ENCODE measurements at places on chromosomes 12 and 14. TPM values are rescaled to one million over a fixed set of nuclear protein-coding genes. Genes with fewer than 3 reads are reported as not detected.
A peak's percentile ranks its signal among the peaks of the same experiment; 100 is the strongest.

LTBP2 gene
- 363 TPM for total RNA-seq

GRCh38 chr12:105721891-105722290, 391.4 kb downstream of the C12orf75 start:
- H3K27ac ChIP-seq, result no peak overlapping the region
- no peaks in the 10 kb centered on the region for H3K27me3 ChIP-seq
- no peak overlapping the region for H3K4me3 ChIP-seq
- no peak for DNase-seq
- H3K4me1 ChIP-seq, result peaks cover 3% of the 10 kb centered on the region

DNA sequence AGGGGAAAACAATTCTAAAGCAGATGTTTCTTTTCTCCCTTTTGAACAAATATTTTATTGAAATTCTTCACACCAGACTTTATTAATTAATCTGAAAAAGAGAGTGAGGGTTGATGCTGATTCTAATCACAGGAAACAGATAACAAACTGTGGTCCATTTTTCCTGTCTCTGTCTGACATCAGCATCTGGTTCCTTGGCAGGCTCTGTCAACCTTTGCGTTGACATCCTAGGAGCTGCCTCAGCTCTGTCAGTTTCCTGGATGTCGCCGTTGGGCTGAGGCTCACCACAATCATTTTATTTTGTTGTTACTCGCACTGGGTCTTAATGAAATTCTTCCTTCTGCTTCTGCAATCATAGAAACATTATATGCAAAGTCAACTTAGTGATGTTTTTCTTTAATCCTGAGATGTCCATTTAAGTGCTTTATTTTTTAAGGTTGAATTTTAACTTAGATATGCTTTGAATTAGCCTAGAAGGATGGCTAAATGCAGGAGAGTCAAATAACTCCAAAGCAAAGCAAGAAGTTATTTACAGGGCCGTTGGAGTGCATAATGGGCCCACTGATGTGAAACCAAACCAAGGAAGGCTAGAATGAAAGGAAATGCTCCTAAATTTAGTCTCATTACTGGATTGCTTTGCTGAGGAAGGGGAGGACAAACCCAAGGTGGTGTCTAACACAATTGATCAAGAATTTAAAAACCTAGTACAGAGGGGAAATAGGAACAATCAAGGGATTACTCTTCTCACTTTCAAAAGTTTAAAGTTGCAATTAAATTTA, 542.4 kb downstream of the FLRT2 start:
- no peak overlapping the region for H3K4me3 ChIP-seq
- H3K27me3 ChIP-seq, result no peaks in the 10 kb centered on the region
- DNase-seq, result no peak

- H3K4me3 ChIP-seq, result no peak overlapping the region
- no peak overlapping the region for H3K27ac ChIP-seq
- DNase-seq, result no peak
- H3K4me1 ChIP-seq, result no peaks in the 10 kb centered on the region
- no peaks in the 10 kb centered on the region for H3K36me3 ChIP-seq
Observed at GRCh38 chr14:75350505-75351060, 72.0 kb downstream of the FOS start.

DNA sequence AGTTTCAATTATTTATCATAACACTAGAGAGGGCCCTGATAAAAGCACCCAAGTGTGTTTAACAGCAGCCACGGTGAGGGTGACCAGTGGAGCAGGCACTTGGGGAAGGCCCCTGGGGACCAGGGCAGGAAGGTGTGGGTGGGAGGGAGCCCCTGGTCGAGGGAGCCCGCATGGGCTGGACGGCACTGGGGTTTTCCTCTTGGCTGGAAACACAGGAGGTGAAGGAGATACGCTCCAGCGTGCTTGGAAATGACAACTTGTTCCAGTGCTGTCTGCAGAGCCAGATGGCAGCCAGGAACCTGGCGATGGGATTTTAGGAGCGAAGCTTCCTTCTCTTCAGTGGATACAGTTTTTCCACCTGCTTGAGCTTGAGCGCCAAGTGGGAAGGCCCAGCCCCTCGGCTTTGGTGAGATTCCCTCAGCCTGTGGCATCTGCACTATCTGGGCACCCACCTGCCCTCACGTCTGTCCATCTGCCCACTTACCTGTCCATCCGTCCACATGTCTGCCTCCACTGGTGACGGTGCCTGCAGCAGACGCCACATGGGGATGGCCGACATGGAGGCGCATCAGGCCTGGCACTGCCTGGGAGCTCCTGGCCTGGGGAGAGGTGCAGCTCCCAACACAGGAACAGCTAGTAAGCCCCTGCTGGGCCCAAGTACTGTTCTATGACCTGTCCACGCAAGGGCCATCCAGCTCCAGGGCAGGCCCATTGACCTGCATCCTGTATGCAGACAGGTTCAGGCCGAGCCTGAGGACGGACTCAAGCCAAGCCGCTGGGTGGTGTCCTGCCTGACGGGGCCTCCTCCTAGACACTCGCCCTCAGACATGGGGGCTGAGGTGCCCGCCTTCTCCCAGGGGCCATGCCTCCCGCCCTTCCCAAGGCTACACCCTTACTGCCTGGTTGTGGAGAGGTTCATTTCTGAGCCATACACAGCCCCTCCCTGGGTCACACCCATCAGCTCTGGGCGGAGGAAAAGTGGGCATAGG, 192.2 kb upstream of the C14orf180 start:
- no peaks in the 10 kb centered on the region for H3K36me3 ChIP-seq
- H3K27me3 ChIP-seq, result no peaks in the 10 kb centered on the region
- no peaks in the 10 kb centered on the region for H3K4me1 ChIP-seq
- DNase-seq, result peak; percentile 75
- H3K27ac ChIP-seq, result no peak overlapping the region

GRCh38 chr14:51093371-51094281, 1.3 kb downstream of the TRIM9 start:
- peak; percentile 46 for DNase-seq
- no peaks in the 10 kb centered on the region for H3K27me3 ChIP-seq
- H3K4me1 ChIP-seq, result no peaks in the 10 kb centered on the region
- no peaks in the 10 kb centered on the region for H3K36me3 ChIP-seq
- H3K27ac ChIP-seq, result no peak overlapping the region

DNA sequence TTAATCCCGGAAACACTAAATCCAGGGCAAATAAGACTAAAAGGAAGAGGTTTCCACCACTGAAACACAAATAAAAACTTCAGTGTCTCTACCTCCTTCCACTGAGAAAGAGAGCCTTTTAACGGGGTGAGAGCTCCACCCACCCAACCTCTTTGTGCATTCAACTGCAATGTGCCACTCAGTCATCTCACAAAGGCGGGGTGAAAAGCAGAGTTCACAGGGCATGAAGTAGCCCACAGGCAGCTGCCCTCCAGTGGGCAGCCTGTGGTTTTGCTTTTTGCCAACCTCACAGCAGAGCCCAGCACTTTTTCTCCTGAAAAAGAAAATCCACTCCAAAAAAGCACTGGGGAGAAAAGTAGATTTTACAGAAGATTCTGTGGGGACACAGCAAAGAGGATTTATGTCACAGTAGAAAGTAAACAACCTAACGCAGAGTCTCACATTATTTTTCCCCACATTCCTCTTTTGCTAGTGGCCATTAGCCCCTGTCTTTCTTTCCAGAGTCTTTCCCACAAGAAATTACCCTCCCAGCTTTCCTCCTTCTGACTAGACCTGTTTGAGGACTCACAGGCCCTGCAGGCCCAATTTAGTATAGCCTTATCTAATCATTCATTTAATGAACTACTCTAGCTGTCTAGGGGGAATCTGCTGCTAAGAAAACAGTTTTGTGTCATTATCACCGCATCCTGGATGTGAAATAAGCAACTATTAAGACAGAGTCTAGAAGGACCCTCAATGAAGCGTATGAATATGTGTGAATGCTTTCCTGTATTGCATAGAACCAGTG, 753.8 kb upstream of the FOXG1 start:
- no peaks in the 10 kb centered on the region for H3K27me3 ChIP-seq
- no peak for DNase-seq
- no peaks in the 10 kb centered on the region for H3K36me3 ChIP-seq
- H3K4me3 ChIP-seq, result no peak overlapping the region
- no peak overlapping the region for H3K27ac ChIP-seq

DNA sequence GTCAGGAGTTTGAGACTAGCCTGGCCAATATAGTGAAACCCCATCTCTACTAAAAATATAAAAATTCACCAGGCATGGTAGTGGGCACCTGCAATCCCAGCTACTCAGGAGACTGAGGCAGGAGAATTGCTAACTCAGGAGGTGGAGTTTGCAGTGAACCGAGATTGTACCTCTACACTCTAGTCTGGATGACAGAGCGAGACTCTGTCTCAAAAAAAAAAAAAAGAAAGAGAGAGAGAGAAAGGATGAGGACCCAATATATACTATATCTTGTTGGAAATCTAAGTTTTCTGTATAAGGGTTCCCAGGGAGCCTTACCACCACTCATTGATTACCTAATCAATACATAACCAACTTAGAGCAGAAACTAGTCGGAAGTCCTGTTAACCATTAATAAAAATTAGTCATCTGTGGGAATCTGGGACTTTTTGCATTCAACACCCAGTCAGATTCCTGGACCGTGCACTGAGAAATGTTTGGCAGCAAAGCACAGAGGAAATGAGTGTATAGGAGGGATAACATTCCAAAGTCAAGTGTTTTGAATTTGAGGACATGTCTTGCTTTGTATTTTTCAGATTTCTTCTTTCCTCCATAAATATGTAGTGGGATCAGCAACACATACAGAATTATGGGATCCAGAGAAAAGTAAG, 44.8 kb upstream of the NR2C1 start:
- H3K27ac ChIP-seq, result no peak overlapping the region
- no peaks in the 10 kb centered on the region for H3K36me3 ChIP-seq
- no peak for DNase-seq
- H3K4me1 ChIP-seq, result peaks cover 4% of the 10 kb centered on the region
- H3K27me3 ChIP-seq, result no peaks in the 10 kb centered on the region
- no peak overlapping the region for H3K4me3 ChIP-seq

- DNase-seq, result no peak
- no peaks in the 10 kb centered on the region for H3K27me3 ChIP-seq
- no peak overlapping the region for H3K4me3 ChIP-seq
- H3K4me1 ChIP-seq, result no peaks in the 10 kb centered on the region
- no peaks in the 10 kb centered on the region for H3K36me3 ChIP-seq
Observed at GRCh38 chr12:100671396-100672074, 98.1 kb downstream of the GAS2L3 start.

TC2N gene
- 284 TPM for total RNA-seq

LPAR5 gene
- 3.7 TPM for total RNA-seq

PAPOLA gene
- 161 TPM for total RNA-seq

FBXO21 gene
- 35.8 TPM for total RNA-seq

KRT7 gene
- 8.7 TPM for total RNA-seq

DNA sequence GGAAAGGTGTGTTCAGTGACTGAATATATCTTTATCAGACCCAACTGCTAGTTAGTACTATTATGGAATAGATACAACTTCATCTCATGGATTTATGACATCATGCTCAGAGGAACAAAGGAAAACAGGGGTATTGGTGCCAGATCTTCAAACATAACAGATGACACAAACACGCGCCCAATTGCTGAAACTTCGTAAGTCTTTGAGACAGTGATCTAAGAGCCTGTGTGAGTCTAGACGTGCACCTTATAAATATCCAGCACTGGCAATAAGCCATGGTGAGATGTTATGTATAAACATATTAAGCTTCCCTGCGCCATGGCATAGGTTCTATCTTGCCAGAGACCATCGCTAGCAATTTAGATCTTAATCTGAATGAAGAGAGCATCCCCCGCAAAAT, 42.2 kb upstream of the NR2C1 start:
- no peaks in the 10 kb centered on the region for H3K36me3 ChIP-seq
- peaks cover 6% of the 10 kb centered on the region for H3K4me1 ChIP-seq
- H3K27ac ChIP-seq, result no peak overlapping the region
- DNase-seq, result no peak

TAS2R43 gene
- total RNA-seq, result 0.36 TPM

KRT79 gene
- not detected for total RNA-seq

GRCh38 chr12:4265280-4265679, 8.3 kb upstream of the CCND2 start:
- H3K4me1 ChIP-seq, result peaks cover 2% of the 10 kb centered on the region
- no peak overlapping the region for H3K27ac ChIP-seq
- DNase-seq, result no peak
- H3K4me3 ChIP-seq, result no peak overlapping the region
- no peaks in the 10 kb centered on the region for H3K36me3 ChIP-seq
- no peaks in the 10 kb centered on the region for H3K27me3 ChIP-seq

DNA sequence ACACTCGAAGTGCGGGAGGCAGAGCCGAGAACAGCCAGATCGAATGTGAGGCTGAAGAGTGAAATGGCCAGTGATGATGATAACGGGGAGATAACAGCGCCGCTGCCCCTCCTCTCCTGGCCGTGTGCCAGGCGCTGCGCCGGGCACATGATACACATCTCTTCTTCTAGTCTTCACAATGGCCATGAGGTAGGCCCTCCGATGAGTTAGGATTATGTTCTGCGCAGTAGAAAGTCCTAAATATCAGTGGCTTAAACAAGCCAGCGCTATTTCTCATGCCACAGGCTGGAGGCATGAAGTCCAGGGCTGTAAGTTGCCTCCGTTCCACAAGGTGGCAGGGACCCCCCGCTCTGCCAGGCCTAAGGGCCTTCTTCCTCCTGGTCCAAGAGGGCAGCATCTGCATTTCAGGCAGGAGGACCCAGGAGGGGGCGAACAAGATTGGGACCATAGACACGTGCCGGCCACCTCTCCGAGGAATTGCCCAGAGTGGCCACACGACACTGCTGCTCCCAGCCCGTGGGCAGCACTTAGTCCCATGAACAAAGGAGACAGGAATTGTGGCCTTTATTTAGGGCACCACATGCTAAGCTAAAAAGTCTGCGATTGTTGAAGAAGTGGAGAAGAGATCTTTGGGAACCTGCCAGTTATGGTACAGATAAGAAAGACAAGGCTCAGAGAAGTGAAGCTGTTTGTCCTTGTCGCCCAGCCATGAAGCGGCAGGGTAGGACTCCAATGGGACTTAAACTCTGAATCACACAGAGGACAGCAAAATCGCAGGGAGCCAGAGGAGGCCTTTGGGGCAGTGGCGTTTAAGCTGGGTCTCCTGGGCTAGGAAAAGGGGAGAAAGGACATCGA, 10.9 kb upstream of the HVCN1 start:
- H3K27ac ChIP-seq, result no peak overlapping the region
- no peaks in the 10 kb centered on the region for H3K36me3 ChIP-seq
- no peaks in the 10 kb centered on the region for H3K4me1 ChIP-seq
- H3K27me3 ChIP-seq, result no peaks in the 10 kb centered on the region
- no peak overlapping the region for H3K4me3 ChIP-seq

DNA sequence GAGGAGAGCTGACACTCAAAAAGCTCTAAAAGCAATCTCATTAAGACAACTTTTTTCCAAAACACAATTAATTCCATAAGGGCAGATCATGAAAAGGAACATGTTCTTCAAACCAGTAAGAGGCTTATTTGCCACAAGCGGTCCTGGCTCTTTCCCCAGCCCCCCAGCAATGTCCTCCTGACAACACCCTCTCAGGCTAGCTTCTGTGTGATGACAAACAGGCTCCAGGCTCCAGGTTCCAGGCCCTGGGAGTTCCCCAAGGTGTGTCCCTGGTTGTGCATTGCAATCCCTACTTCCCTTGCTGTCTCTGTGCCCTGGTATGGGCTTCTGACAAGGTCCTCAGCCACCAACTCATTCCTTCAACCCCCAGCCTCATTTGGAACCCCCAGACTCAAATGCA, 8.9 kb downstream of the HVCN1 start:
- H3K27ac ChIP-seq, result no peak overlapping the region
- H3K4me3 ChIP-seq, result no peak overlapping the region
- H3K4me1 ChIP-seq, result no peaks in the 10 kb centered on the region
- H3K36me3 ChIP-seq, result no peaks in the 10 kb centered on the region

- H3K4me3 ChIP-seq, result no peak overlapping the region
- no peaks in the 10 kb centered on the region for H3K27me3 ChIP-seq
- no peak for DNase-seq
- peaks cover 5% of the 10 kb centered on the region for H3K36me3 ChIP-seq
- H3K4me1 ChIP-seq, result peaks cover 4% of the 10 kb centered on the region
Observed at GRCh38 chr14:60278350-60278749, 29.3 kb downstream of the PPM1A start.
